ENCODE measurements at places on chromosomes 3 and 15.

DNA sequence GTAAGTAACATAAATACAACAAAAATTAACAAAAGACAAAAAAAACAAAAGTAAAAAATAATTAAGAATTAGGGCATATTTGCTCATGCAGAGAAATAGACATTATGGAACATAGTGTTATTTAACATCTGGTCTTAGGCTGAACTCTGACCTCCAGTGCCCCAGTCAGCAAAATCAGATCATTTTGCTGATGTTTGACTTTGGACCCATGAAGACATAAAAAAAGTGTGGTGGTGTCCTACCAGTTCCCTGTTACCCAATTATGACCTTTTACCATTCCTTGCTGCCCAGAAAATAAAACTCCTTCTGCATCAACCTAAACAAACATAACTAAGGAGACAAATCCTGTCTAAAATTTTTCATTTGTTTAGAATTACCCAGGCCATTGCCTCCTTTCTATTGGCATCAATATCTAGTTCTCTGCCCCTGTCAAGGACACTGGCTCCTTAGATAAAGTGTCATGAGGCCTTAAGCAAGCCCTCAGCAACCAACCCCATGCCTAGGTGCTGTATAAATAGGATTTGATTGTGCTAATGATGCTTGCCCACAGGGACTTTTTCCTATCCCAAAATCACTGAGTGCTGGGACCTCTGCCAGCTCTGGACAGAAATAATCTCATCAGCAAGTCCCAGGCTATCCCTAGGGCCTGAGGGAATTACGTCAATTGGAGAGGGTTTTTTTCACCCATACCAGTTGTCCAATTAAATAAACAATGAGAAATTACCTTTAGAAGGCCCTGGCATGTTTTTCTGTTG is 334.5 kb upstream of the UMPS start:
- DNase-seq = no peak

DNA sequence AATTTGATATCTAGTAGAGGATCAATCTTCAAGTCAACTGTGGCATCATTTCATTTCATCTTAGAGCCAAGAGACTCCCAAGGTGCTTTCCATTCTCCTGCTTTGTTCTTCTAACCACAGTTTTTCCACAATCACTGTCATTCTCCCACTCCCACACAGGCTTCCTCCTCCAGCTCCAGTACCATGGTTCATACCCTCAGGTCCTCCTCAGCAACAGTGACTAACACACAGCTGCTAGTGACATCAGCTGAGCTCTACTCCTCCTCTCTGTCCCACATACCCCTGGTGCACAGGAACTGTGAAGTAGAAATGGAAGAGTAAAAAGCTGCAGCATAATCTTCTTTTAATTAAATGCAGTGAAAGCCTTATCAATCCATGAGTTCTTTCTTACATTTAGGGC is 200.2 kb upstream of the DPH6 start:
- no peak for DNase-seq

GRCh38 chr3:104126864-104127553 is 1239.7 kb upstream of the ALCAM start:
- no peak for DNase-seq

GRCh38 chr3:17420668-17421067 is 321.8 kb downstream of the TBC1D5 start:
- no peak for DNase-seq

DNA sequence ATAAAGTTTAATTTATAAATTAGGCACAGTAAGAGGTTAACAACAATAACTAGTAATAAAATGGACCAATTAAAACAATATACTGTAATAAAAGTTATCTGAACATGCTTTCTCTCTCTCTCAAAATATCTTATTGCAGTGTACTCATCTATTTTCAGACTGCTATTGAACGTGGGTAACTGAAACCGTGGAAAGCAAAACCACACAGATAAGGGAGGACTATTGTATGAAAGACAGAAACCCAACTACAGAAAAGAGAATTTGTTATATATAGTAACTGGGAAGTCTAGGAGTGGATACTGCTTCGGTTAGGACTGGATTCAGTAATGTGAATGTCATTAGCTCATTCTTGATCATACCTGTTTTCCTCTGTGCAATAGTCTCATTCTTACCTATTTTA is 119.3 kb upstream of the DAZL start:
- DNase-seq = no peak

DNA sequence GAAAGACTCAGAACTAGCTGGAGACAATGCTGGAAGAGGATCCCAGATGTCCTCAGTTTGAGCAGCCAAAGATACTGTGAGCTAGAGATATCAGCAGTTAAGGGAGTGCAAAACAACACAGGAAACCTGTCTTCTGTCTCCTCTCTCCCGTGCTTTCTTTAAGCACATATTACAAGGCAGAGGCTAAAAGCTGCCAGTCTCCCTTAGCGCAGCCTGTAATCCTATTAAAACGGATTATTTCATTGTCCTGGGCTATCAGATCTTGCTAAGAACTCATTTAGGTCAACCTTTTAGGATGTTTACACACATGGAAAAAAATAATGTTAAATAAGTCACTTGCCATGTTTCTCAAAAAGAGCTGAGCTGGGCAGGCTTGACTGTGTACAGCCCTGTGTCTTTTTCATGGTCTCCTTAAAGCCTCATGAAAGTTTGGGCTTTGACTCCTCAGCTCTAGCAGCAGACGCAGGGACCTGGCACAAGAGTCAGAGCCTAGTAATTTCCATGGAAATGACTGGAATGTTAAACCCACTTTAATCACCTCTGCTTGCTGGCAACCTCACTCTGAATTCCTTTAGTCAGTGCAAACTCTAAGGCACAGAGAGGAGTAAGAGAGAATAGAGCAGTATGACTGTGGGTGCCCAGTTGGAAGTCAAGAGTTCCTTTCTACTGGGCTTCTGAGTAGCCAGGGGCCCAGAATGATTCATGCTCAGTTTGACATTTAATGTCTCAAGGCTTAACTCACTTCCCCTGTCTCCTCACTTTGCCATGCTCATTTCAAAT is 491.9 kb downstream of the NTRK3 start:
- no peak for DNase-seq

GRCh38 chr3:102332205-102332604 is 102.6 kb upstream of the ZPLD1 start:
- no peak for DNase-seq

DNA sequence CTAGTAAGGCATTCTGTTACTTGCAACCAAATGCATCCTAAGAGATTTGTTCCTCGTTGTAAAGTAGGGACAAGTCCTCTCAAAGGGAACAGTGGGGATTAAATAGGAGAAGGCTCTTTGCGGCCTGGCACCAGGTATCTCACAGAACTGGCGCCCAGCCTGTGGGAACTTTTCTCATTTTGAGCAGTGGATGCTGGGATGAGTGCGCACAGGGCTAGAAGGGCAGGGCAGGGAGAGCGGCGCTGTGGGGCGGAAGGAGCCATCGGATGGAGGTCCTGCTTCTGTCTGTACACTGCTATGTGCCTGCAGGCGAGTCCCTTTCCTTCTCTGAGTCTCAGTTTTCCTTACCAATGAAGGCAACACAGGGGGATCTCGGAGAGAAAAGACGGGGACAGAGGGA is 50.6 kb downstream of the WNT7A start:
- DNase-seq = no peak

- DNase-seq = no peak
These were observed 41.0 kb downstream of the STARD5 start for GRCh38 chr15:81282911-81283310.

- DNase-seq = no peak
These were observed 41.5 kb downstream of the MAPK6 start for GRCh38 chr15:52060501-52060900.

DNA sequence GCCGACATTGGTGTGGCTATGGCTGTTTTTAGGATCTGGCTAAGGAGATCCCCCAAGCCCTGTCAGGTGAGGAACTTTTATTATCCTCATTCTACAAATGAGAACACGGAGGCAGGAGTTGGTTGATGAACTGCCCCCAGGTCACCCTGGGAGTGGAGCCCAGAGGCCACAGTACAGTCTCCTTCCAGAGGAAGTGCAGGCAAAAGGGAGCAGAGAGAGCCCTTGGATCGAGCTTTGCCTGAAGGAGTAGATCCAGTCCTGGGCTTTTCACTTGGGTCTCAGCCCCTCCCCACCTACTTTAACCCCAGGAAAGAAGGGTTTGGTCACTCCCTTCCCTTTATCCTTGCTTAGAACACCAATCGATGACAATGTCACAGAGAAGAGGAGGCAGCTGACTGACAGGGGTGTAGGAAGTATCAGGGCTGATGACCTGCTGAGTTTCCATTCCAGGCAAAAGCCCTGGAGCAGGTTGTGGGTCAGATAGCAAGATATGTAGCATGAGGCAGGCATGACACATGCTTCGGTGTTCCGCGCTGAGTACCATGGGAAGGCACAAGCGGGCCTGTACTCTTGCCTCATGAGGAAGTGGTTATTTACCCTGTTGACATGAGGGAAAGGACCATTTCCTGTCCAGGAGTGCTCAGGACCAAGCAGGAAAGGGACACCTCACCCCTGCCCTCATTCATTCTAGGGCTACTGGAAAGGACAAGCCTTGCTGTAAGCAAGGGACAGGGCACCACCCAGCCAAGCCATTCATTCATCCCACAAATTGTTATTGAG is 5.8 kb upstream of the PLA2G4D start:
- no peak for DNase-seq

DNA sequence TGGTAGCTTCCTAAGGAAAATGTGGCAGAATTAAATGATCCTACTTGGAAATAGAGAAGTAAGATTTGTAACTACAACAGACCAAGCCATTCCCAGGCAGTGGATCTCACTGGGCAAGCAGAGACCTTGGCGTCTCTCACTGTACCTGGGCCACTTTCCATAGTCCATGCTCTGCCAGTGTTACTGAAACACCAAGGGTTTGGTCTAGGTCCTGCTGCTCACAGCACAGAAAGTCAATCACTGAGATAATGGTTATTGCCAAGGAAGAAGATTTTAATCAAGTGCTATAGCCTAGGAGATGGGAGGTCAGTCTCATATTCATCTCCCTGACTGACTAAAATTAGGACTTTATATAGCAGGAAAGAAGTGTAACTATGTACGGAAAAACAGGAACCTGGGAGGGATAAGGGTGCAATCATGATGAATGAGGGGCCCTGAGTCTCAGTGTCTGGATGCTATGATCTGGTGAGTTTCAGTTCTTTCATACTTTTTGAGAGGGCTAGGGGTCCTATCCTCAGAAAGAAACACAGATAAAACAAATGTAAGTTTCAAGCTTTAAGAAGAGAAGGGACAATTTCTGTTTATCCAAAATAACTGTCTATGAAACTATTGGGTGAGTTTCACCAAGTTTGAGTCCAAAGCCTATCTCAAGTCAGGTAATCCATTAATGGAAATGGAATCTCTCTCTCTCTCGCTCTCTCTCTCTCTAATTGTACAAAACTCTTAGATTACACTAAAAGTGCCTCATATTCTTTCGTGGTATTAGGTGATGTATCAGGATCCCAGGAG is 20.6 kb downstream of the GPR15 start:
- no peak for DNase-seq

DNA sequence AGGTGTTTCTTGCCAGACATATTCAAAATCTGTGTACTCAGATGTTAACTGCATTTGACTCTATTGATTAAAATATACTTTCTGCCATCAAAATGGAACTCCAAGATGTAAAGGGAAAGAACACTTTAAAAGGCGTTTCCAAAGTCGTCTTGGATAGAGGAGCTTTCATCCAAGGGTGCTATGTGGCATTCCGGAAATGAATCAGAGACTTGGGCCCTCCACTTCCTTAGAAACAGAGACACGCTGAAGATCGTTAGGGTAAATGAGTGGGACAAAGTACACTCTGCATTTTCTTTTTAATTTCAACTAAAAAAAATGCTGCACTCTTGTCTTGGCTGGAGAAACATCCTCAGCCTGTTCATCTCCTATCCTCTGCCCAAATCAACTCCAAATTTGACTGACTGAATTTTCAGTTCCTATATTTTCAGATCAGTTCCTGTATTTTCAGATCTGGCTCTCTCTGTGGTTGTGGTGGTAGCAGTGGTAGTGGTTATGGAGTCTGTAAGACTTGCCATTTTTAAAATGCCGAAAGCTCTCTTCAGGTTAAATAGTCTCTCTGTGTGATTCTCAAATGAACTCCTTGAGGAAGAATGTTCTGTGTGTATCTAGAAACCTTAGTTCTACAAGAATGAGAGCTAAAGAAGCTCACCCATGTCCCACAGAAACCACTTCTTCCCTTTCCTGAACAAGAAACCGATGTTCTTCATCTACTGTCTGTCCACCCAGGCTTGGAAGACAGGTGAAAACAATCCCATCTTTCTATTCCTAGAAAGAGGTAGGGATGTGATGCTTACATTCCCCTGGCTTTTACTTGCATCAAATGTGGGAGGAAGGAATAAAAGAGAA is 156.8 kb upstream of the ICE2 start:
- no peak for DNase-seq

- DNase-seq = no peak
These were observed 48.0 kb upstream of the LDHAL6B start for GRCh38 chr15:59158701-59159034.

- DNase-seq = no peak
These were observed 483.3 kb downstream of the TUSC7 start for GRCh38 chr3:117192888-117193287.

DNA sequence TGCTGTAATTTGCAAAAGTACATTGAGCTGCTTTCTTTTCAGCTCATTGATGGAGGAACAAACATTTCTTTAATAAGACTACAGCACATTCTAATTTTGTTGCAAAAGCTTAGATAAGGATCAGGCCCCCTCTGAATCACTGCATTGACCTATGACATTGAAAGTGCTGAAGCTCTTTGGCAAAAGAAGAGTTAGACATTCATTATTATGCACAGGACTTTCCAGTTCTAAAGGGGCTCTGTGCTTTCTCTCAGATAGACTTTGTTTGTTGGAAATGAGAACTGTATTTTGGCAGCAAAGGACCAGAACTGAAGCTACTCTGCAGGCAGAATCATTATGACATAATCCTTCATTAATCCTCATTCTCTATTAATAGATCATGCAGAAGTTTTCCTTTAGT is 252.9 kb upstream of the SOX2 start:
- no peak for DNase-seq

DNA sequence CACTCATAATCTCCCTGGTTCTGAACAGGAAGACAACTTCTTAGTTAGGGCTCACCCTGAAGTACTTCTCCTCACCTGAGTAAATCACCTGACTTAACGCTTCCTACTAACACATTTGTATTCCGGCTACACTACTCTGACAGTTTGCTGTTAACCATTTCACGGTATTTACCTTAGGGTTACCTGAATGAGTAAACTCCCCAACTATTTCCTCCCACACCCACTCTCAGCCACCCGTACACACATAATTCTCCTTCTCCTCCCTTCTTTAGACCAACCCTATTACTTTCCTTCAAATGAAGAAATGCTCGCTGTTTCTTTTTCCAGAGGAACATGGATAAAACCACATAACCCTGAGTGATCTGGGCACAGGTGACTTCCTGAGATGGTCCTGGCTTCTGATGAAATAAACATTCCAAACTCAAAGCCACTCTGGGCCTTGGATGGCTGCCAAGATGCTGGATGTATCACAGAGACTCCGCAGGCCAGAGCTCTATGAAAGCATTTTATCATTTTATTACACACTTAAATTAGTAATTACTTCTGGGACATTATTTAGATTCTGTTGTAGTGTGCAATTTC is 183.6 kb upstream of the ATP11B start:
- DNase-seq = no peak

Measured in cortex of kidney (tissue), 1 donor.